Naive B cell (primary cell): ENCODE measurements at places on chromosomes 5 and 9. TPM values are rescaled to one million over a fixed set of nuclear protein-coding genes. Genes with fewer than 3 reads are reported as not detected.

The ANKRD55 gene
- not detected for polyA plus RNA-seq

The SVEP1 gene
- polyA plus RNA-seq = not detected

The MAP3K1 gene
- polyA plus RNA-seq = 93.7 TPM

The CTXN3 gene
- polyA plus RNA-seq = not detected

The MAMDC2 gene
- not detected for polyA plus RNA-seq

The ANKRD18B gene
- not detected for polyA plus RNA-seq
